Type B pancreatic cell (in vitro differentiated cells): ENCODE measurements at places on chromosomes 2 and 18. TPM values are rescaled to one million over a fixed set of nuclear protein-coding genes. Genes with fewer than 3 reads are reported as not detected.

DNA sequence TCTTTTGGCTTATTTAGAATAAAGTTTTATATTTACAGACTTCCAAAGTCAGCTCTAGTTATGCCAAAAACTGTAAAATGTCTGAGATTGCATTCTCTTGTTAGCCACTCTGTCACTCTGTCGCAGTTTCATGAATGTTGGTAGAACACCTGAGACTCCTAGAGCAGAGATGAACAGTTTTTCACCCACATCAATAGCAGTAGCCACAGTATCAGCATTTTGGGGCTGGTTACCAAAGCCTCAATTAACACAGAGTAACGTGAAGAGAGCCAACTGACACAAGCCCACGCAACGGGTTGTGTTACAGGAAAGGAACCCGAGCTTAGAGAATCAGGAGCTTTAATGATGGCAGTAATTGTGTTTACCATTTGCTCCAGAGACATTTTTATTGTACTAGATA lies 443.0 kb upstream of the SLC39A10 start:
- H3K4me1 ChIP-seq = peaks cover 7% of the 10 kb centered on the region
- no peak for DNase-seq
- peaks cover 10% of the 10 kb centered on the region for H3K27me3 ChIP-seq
- no peak overlapping the region for H3K4me3 ChIP-seq
- no peaks in the 10 kb centered on the region for H3K36me3 ChIP-seq

REG1B gene
- not detected in 2 replicates for total RNA-seq

GRCh38 chr2:66984864-66985263 lies 412.3 kb upstream of the ETAA1 start:
- H3K27ac ChIP-seq = no peak overlapping the region
- no peak overlapping the region for H3K4me3 ChIP-seq
- DNase-seq = no peak
- H3K4me1 ChIP-seq = peaks cover 4% of the 10 kb centered on the region
- H3K36me3 ChIP-seq = peaks cover 2% of the 10 kb centered on the region
- H3K27me3 ChIP-seq = peaks cover 6% of the 10 kb centered on the region

ST8SIA3 gene
- 2.6 and 4.2 TPM in 2 replicates for total RNA-seq

GRCh38 chr18:27704736-27705361 lies 472.1 kb downstream of the CDH2 start:
- no peaks in the 10 kb centered on the region for H3K4me1 ChIP-seq
- peaks cover 7% of the 10 kb centered on the region for H3K36me3 ChIP-seq
- no peak for DNase-seq
- no peak overlapping the region for H3K4me3 ChIP-seq
- no peak overlapping the region for H3K27ac ChIP-seq

GRCh38 chr2:128523457-128523856 lies 204.8 kb upstream of the HS6ST1 start:
- no peak for DNase-seq
- H3K27ac ChIP-seq = peak overlapping the region; percentile 10
- peaks cover 3% of the 10 kb centered on the region for H3K27me3 ChIP-seq
- H3K4me3 ChIP-seq = peak overlapping the region; percentile 6
- H3K36me3 ChIP-seq = peaks cover 4% of the 10 kb centered on the region

DNA sequence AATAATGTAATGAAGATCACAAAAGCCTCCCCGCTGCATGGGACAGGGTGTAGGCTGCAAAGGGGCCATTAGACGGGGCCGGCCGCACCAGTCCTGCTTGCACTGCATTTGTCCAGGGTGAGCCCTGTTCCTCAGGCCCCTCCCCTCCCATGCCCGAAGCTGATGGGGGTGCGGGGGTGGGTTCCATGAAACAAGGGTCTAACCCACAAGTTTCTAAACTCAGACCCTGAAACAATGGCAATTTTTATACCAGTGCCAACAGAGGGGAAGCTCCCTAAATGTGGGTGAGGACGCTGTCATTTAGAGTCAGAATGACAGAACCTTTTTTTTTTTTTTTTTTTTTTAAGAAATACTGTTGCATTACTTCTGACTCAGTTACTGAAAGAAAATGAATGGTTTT lies 39.7 kb downstream of the HS6ST1 start:
- H3K27ac ChIP-seq = no peak overlapping the region
- H3K4me3 ChIP-seq = no peak overlapping the region
- H3K27me3 ChIP-seq = no peaks in the 10 kb centered on the region
- H3K4me1 ChIP-seq = peaks cover 11% of the 10 kb centered on the region
- DNase-seq = no peak

DNA sequence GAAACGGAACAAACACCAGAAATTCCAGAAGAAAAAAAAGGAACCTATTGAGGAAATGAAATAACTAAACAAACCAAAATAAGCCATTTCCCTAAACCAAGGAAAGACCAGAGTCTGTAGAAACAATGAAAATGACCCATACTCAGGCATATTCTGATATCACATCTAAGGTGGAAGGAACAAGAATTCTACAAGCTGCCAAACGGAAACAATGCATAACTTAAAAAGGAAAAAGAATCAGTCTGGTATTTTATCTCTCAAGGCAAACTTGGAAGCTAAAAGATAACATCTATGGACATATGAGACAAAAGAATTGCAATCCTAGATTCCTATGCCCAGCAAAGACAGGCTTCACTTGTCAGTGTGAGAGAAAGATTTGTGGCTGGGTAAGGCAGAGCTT lies 326.2 kb downstream of the PDE11A start:
- peaks cover 11% of the 10 kb centered on the region for H3K4me1 ChIP-seq
- no peaks in the 10 kb centered on the region for H3K36me3 ChIP-seq
- H3K27me3 ChIP-seq = no peaks in the 10 kb centered on the region
- H3K4me3 ChIP-seq = no peak overlapping the region
- no peak for DNase-seq

TEX51 gene
- not detected in 2 replicates for total RNA-seq

GRCh38 chr2:28135324-28135723 lies 244.8 kb downstream of the BABAM2 start:
- H3K27ac ChIP-seq = no peak overlapping the region
- H3K36me3 ChIP-seq = peaks cover 9% of the 10 kb centered on the region
- H3K27me3 ChIP-seq = no peaks in the 10 kb centered on the region
- H3K4me3 ChIP-seq = no peak overlapping the region

FSIP2 gene
- 3.3 and 8.3 TPM in 2 replicates for total RNA-seq

ADD2 gene
- total RNA-seq = 1.6 and 5.0 TPM in 2 replicates

DNA sequence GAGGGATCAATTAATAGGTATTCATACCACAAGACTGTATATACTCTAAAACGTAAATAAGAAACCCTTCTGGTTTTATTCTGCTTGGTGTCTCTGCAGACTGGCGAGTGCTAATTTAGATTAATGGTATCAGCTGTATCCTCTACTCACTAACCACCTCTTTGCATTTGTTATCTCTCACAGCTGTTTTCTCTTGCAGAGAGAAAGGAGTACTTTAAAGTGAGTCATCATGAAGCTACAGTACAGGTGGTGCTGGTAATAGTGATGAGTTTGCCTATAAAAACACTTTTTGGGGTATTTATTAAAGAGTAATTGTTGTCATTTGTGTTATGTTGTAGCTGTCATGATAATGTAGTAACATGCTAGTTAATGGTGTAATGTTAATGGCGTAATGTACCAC lies 147.7 kb downstream of the NETO1 start:
- no peaks in the 10 kb centered on the region for H3K27me3 ChIP-seq
- H3K4me1 ChIP-seq = no peaks in the 10 kb centered on the region
- H3K27ac ChIP-seq = no peak overlapping the region
- DNase-seq = no peak
- no peak overlapping the region for H3K4me3 ChIP-seq

IMPACT gene
- total RNA-seq = 34.3 and 35.5 TPM in 2 replicates

GRCh38 chr2:120272763-120273481 lies 20.3 kb downstream of the RALB start:
- H3K4me3 ChIP-seq = no peak overlapping the region
- no peaks in the 10 kb centered on the region for H3K4me1 ChIP-seq
- peak overlapping the region; percentile 30 for H3K27ac ChIP-seq
- H3K27me3 ChIP-seq = no peaks in the 10 kb centered on the region

DNA sequence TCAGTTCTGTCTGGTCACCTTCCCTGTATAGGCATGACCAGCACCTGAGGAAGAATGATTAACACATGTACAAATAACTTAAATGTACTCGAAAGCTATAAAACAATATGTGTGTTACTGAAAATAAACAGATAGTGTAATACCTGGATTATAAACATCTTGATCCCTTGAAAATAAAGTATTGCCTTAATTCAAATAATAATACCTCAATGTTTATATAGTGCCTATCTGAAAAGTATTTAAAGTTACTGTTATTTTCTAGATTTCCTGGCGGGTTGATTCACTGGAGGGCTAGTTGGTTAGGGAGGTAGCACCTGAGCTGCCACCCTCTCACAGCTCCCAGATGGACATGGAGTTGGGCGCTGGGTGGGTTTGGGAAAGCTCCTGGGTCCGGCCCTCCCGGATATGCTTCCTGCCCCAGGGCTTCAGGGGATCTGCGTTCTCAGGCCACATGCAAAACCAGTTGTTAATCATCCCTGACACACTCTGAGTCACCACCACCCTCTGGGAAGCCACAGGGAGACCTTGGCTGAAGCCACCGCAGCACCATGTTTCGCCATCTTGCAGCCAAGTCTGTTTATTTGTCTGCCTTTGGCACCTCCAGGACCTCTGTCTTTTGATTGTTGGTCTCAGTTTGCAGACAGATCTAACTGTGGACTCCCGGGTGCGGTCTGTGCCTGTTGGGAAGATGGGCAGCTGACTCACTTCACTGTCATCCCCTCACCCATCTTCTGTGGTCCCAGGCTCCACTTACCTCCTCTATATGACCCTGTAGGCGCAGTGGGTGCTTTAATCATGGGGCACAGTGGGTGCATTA lies 35.3 kb downstream of the RAB31 start:
- H3K27ac ChIP-seq = no peak overlapping the region
- no peak for DNase-seq
- peaks cover 3% of the 10 kb centered on the region for H3K27me3 ChIP-seq

DNA sequence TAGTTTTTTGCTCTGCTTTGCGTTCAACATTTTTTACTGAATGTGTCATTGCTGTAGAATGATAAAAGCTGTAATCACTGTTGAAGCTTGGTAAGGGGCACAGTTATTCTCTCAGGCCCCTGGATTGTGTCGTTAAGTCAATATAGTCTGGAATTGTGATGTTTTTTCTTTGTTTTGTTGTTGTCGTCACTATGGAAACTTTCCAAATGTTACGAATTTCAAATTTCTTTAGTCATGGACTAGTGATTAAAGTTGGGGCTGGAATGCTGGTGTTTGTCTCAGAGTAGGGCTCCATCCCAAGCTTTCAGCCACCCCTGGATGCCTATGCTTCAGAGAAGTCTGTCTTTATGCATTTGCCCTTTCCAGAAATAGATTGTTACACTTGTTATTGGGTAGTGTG lies 287.2 kb downstream of the CDH19 start:
- H3K4me3 ChIP-seq = no peak overlapping the region
- peaks cover 26% of the 10 kb centered on the region for H3K27me3 ChIP-seq
- H3K36me3 ChIP-seq = no peaks in the 10 kb centered on the region
- H3K27ac ChIP-seq = no peak overlapping the region
- no peak for DNase-seq

GRCh38 chr18:58928386-58928785 lies 63.7 kb downstream of the ZNF532 start:
- peaks cover 40% of the 10 kb centered on the region for H3K36me3 ChIP-seq
- H3K27me3 ChIP-seq = no peaks in the 10 kb centered on the region
- no peak for DNase-seq
- H3K4me3 ChIP-seq = no peak overlapping the region

REG1A gene
- 2.4 and 37.3 TPM in 2 replicates for total RNA-seq
